ENCODE measurements at places on chromosomes 2 and 18.
A peak's percentile ranks its signal among the peaks of the same experiment; 100 is the strongest.

DNA sequence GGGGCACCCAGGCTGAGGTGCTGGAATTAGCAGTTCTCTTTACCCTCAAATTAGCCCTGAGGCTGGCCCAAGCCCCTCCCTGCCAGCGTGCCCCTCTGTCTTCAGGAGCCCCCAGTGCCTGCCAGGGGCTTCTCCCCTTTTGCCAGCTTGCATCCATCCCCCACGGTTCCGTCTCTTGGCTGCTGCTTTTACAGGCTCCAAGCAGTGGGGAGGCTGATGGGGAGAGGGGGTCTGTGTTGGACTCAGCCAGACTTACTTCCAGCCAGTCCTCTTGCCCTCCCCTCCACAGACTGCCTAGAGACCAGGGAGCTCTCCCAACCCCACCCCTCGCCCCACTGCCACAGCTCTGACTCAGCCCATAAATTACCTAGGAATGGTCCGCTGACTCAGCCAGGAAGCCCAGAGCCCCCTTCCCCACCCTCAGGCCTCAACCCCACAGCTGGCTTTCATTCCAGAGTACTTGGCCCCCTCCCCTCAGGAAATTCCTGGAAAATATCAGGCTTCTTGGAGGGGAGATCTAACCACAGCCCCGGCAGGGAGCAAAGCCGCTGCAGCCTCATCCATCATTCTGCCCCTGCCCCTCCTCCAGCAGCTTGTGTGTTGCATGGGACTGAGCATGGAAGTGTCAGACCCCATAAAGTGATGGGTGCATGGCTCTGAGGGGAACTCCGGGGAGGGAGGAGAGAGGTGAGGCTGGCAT lies 184.6 kb downstream of the ZFP36L2 start:
- no peak for DNase-seq

DNA sequence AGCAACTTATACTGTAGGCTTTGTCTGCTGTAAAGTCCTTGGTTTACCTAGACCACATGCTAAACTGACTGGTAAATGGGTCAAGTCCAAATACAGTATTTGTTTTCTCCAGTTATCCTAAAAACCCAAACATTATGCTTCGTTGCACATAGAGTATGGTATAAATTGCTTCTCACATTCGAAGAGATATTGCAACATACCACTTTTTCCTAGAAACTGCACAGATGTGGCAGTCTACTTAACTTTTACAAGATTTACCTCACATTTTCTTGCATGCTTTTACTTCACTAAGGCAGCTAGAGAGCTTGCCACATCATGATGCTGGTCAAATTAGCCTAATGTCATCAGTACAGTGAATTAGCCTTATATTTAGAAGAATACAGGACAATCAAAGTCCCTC lies 66.0 kb upstream of the SCN7A start:
- DNase-seq = no peak

- no peak for DNase-seq
Observed at GRCh38 chr2:64737547-64737946, 83.8 kb upstream of the SERTAD2 start.

DNA sequence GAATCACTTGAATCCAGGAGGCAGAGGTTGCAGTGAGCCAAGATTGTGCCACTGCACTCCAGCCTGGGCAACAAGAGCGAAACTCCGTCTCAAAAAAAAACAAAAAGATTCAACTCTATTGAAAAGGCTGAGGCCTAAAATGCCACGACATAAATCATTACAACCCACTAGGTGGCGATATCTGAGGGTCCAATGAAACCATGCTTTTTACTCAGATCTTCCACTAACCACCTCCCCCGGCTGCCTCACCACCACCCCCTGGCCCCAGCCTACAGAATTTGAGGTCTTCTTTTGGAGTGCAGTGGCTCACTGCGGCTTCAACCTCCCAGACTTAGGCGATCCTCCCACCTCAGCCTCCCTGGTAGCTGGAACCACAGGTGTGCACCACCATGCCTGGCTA lies 57.5 kb downstream of the AP1S3 start:
- peak; percentile 64 for DNase-seq

DNA sequence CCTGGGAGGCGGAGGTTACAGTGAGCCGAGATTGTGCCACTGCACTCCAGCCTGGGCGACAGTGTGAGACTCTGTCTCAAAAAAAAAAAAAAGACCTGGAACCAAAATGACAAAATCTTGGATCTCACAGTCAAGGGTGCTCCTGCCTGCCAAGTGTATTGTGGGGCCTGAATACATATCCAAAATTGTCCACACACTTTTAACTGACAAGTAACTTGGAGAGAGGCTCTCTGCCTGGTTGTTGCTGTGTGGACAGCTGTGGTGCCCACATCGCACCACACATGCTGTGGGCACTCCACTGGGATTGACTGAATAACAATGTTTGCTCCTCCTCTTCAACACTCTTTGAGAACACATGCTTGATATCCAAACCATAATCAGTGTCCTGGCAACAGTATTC lies 117.6 kb upstream of the REV1 start:
- DNase-seq = no peak

DNA sequence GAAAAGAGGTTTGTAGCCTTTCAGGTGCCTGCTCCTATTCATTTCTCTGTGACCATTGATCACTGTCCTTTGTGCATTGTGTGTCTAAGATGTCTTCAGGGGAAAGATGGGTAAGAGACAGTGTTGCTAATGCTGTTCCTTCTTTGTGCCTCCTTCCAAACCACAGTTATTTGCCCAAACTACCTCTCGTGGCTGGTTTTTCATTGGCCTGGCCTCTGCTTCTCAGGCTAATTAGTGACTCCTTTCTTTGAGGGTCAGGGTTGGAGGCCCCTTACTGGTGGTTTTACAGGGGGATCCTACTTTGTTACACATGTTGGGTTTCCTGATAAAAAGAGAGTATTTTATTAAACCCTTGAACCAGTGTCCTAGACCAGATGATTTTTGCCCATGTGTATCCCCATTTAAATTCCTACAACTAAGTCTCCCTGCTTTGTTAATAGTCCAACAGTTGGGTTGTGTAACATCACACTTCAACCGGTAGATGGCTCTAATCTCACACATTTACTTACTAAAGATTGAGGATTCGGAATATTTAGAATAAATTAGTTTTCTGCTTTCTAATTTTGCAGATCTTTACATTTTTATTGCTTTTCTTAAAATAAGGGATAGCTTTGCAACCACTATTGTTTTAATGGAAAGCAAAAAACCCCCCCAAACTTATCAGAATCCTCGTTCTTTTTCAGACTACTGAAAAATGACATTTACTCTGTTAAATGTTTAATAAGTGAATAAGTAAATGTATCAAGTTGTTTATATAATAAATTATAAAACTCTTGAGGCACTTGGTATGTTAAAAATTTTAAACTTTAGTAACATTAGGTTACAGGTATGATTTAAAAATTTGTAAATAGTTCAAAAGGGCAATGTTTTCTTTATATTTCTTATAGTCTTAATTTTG lies 2.4 kb downstream of the MARS2 start:
- no peak for DNase-seq

- no peak for DNase-seq
Observed at GRCh38 chr2:55014962-55015939, 35.0 kb downstream of the RTN4 start.

DNA sequence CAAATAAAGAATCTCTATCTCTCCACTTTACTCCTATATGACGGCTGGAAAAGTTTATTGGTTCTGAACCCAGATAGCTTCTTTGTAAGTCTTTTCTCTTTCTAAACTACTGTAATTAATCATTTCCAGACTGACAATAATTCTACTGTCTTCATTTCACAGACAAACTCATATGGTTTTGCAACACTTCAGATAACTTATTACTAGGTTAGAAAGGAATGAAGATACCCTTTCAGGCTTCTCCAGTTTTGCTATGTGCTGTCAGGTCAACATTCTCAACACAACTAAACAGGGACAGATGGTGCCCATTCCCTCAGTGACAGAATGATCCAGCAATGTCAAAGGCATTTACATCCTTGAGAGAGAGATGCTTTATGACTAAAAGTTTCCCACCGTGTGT lies 198.5 kb upstream of the ITGA4 start:
- DNase-seq = no peak

GRCh38 chr2:207083361-207084110 lies 82.2 kb downstream of the KLF7 start:
- no peak for DNase-seq

DNA sequence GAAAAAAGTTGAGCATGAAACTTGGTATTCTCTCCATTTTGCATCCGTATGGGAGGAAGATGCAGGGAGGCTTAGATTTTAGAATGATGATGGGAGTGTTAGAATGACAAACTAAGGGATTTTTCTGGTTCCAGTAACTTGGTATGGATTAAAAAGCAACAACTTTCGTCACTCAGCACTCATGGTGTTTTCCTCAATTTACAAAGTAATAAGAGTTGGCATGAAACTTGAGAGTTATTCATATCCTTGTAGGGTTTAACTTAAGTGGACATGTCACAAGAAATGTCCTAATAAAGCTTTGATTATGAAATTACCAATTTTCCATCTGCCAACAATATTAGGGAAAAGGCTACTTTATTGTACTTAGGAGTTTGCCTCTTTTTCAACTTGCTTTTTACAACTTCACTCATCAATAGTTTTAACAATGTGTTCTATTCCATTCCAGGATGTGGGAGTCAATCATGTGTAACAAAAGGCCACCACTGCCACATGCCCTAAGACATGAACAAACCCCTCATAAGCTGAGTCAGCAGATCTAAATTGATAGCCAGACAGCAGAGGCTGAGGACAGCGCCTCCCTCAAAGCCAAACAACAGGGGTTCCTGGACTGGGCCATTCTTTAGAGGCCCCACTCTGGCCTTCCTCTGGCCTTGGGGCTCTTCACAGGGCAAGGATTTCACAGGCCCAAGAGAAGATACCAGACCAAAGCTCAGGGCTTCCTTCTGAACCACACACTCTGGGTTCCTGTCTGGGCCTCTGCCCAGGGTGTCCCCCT lies 265.8 kb downstream of the TNS1 start:
- no peak for DNase-seq

- no peak for DNase-seq
Observed at GRCh38 chr2:3197308-3197707, 180.3 kb downstream of the EIPR1 start.

- peak; percentile 2 for DNase-seq
Observed at GRCh38 chr2:238636269-238637073, 209.7 kb downstream of the ASB1 start.

DNA sequence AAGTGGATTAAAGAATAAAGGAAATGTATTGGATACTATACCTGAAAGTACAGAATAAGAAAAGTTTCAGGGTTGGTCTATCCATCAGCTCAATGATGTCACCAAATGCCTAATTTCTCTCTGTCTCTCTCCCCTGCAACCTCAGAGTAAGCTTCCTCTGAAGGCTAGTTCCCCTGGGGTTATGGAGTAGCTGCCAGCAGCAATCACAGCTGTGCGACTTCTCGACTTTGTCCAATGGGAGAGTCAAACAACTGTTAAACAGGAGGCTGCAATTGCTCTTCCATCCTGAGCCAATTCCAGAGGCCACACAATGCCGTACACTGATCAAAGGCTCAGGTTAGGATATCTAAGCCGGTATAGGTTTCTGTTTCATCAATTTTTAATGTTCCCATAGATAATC lies 95.3 kb upstream of the FANCL start:
- no peak for DNase-seq

- DNase-seq = no peak
Observed at GRCh38 chr2:56021579-56021978, 98.0 kb upstream of the EFEMP1 start.

DNA sequence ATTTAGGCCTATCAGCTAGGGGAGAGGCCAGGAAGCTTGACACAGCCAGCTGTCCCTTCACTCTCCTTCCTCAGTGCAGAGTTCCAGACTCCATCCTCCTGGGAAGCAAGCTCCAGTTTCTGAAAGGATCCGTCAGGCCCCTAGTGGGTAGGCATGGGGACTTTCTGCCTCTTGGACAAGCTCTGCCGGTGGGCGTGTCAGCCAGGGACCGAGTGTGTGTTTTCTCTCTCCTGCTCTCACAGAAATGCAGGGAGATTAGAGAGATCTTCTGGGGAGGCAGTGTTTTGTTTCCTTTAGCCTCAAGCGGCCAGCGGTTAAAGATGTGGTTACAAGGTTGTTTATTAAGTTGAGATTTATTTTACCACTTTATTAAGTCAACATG lies 29.9 kb upstream of the OTOS start:
- no peak for DNase-seq

DNA sequence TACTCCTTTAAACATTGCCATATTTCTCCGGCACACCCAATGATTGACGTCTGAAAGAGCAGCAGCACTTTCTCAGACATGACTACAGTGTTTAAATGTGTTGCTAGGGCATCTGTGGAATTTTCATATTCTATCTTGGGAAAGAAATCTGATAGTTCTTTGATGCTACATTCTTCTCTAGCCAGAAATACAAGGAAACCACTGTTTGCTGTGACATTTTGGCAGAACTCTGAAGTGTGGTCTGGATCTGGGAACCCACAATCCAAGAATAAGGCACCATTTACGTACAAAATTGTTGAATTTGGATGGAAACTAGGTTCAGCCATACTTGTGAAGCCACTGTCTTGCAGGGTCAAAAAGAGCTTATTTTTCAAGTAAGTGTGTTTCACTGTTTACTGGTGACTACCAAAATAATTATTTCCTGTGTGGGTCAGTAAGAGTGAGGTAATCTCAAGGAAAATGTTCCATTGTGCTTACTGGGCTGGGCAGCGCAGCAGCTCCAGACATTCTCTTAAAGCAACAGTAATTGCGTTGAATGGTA lies 21.3 kb upstream of the CD28 start:
- no peak for DNase-seq

DNA sequence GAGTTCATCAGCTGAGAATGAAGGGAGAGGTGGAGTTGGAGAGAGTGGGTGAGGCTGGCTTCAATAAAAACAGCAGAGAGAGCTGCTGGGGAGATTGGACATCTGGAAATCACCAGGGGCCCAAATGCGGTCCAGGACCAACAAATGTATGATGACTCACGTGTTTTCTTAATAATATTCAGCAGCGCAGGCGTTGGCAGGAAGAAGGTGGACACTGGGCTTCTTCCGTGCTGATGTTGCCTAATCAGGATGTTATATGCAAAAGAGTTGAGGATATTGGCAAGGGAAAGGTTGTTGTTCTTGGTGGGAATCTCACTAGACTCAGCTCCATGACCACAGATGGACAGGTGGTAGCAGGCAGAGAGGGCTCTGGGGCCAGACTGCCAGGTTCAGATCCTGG lies 12.8 kb upstream of the PLA2R1 start:
- DNase-seq = no peak

DNA sequence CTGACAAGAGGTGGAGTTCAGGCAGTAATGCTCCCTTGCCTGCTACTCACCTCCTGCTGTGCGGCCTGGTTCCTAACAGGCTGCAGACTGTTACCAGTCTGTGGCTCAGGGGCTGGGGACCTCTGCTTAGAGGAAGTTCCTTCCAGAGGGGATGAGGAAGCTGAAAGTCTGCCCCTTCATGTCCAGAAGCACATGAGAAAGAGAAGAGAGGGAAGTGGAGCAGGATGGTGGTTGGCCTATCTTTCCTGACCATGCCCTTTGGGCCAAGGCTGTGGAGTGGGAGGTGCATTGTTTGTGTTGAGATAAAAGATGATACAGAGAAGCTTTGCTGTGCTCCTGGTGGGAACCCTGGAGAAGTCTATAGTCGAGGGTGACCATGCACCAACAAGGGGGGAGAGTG lies 112.5 kb downstream of the LPIN1 start:
- DNase-seq = no peak

- no peak for DNase-seq
Observed at GRCh38 chr2:205193836-205194228, 488.5 kb upstream of the NRP2 start.

GRCh38 chr18:46338205-46338604 lies 234.0 kb downstream of the HAUS1 start:
- no peak for DNase-seq
